Kasumi-1 (cell line): ENCODE measurements at places on chromosomes 3 and 15.

DNA sequence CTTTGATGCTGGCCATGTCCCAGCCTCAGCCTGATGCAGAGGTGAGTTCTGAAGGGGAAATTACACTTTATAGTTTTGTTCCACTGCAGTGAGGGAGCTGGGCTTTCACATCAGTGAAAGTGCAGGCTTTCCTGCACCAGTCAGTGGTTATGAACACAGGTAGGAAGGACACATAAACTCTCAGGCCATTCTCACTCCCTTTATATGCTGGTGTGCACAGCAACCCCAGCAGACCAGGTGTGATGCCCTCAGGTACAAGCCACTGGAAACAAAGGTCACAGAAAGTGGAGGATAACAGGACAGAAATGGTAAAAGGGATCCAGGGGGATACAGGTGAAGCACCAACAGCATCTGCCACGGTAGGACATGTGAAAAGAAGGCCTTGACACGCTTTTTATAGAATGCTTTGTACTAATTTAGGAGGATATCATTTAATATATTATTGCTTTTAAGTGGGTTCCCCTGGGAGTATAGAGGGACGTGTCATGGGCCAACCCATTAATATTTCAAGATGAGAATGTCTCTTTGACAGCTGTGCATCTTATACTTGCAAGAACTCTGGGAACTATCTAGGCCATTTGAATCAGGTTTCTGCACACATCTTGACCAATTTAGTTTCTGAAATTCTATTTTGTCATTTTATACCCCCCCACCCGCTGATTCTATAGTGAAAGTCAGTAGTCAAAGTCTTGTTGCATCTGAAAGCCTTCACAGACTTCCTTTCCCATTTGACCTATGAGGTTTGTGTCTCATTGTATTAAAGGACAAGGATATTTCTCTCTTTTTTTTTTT, 25.0 kb upstream of the BLM start:
- no peak for DNase-seq

DNA sequence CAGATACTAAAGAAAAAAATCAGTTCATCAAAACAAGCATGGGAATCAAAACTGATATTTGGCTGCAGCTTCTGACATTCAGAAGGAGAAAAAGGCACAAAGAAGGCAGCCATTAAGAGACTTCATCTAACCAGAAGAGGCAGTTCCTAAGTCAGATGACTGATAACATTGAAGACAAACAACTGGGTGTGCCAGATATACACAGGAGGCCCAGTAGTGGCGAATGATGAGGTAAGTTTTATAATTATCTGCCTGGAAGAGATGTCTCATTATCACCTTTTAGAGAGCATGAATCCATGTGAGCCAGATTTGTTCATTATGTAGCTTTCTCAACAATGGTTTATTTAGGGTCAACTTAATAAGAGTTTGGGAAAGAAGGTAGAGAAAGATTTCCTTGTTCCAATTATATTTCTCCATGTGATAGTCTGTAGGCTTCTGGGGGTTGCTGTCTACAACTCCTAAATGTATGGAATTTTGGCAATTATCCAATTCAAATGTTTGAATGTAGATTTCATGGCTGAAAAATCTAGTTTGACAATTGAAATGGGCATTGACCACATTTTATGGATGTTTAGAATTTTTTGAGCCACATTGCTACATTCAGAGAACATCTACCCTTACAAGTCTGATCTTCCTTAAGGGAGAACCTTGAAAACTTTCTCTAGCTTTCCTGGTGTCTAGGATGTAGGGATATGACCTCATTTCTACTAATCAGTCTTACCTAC, 50.4 kb upstream of the RASGRF1 start:
- DNase-seq = no peak

DNA sequence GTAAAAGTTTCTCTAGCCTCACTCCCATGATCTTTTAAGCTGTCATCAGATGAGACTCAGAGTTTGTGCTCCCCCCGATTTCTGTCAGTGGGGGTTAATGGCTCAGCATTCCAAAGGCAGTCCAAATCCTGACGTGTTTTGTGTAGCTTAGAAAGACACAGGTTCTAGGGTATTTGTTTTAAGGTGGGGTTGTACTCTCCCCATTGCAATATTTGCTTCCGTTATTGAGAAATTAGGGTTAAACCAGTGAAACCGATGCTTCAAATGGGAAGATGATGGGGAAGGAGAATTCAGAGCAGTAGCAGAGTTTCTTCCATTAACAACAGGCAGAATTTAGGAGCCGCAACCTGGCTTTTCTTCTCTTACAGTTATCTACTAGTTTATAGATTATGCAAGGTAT, 3.4 kb downstream of the PIGB start:
- DNase-seq = no peak

DNA sequence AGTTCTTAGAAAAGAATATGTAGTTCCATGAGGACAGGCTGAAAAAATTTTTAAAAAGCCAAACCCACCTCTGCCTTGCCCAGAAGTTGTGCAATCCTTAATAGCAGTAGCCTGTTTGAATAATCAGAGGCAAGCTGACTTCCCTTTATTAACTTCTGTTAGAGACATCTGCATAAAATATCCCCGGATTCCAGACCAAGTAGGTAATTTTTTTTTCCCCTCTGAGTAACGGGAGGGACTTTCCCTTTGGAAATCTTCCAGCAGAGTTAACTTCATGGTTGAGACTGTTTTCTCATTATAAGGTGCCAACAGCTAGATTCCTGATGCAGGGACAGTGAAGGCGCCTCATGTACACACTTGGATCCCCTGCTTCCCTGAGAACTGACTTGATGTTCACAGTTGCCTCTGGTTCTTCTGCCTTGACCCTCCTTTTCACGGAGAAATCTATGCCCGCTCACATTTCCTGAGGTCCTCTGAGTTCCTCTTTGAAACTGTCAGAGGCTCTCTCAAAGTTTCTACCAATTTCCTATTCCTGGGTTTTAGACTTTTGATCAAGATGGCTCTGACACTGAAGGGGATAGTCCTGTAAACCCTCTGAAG, 227.6 kb upstream of the BHLHE40 start:
- peak; percentile 84 for DNase-seq

DNA sequence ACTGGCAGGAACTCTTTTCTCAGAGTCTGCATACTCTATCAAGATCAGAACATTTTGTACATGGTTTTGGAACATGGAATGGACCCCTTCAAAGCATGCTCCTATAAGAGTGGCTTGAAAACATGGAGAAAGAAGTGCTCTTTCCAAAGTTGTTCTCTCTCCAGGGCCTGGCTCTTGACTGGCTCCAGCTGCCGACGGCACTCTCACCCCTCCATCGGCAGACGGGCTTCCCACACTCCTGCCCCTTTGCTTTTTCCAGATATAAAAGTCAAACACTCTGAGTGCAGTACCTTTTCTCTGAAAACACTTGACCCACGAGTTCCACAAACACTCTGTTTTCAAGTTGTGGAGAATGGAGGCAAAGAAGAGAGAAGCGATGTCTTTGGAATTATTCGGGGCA, 72.5 kb upstream of the ONECUT1 start:
- no peak for DNase-seq

GRCh38 chr3:190862209-190863118, at the start of gene GMNC:
Gene GMNC, minus strand, starts transcription at chr3:190862694. Its CDS starts 79 bp downstream, at chr3:190862615.
- no peak for DNase-seq

- DNase-seq = no peak
Measured at GRCh38 chr3:64885055-64885454, 197.3 kb upstream of the ADAMTS9 start.

DNA sequence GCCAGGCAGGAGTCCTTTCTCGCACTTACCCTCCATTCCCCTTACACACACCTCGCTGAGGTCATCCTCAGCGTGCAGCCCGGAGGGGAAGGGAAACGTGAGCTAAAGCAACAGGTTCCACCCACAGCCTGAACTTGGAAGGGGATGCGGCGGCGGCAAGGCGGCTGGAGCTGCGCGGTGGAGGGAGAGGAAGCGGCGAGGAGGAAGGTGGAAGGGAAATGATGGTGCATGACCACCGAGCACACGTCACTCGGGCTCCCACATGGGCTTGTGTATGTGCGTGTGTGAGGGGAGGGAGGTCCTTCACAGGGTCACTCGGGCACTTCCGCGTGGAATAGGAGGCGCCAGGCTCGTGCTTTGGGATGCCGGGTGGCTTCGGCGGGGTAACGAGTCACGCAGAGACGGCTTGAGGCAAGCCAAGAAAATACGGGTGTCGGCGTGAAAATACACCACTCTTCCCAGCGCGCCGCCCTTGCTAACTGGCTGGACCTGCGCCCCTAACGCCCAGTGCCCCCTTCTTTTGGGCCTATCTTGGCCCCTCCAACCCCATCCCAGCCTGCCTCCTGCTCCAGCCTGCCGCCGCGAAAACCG, 225.5 kb upstream of the IL12A start:
- DNase-seq = no peak

DNA sequence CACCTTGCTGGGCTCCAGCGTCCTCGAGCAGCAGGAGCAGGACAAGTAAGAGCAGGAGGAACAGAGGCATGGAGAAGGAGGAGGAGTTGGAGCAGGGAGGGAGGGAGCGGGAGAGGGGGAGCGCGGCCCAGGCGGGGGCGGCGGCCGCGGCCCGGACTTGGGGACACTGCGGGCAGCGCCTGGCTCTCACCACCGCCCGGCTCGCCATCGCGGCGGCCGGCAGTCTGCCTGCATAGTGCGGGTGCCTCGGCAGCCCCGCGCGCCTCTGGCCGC, 440 bp downstream of the DCBLD2 start:
- DNase-seq = peak; percentile 14

GRCh38 chr15:90300988-90301706, 35.7 kb downstream of the NGRN start:
- DNase-seq = peak; percentile 38

- DNase-seq = no peak
Measured at GRCh38 chr3:64627471-64628321, 60.1 kb downstream of the ADAMTS9 start.

DNA sequence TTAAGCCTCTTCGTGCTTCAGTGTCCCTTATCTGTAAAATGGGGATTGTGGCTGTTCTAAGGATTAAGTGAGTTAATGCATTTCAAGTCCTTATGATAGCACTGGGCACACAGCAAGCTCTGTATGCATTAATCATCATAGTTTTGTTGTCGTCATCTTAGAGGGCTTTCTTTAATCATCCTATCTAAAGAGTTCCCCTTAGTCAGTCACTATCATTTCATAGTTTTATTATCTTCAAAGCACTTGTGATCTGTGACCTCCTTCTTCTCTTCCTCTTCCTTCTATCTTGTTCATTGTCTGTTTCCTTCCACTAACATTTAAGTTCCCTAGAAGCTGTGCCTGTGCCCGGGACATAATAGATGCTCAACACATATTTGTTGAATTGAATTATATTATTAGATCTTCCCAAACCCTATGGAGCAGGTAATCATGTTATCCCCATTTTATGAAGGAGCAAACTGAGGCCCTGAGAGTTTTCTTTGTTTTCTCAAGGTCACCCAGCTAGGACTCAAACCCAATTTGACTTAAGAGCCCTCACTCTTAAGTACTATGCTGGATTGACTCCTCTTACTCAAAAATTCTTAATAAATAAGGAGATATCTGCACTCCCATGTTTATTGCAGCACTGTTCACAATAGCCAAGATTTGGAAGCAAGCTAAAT, 24.1 kb downstream of the DUOX2 start:
- no peak for DNase-seq

DNA sequence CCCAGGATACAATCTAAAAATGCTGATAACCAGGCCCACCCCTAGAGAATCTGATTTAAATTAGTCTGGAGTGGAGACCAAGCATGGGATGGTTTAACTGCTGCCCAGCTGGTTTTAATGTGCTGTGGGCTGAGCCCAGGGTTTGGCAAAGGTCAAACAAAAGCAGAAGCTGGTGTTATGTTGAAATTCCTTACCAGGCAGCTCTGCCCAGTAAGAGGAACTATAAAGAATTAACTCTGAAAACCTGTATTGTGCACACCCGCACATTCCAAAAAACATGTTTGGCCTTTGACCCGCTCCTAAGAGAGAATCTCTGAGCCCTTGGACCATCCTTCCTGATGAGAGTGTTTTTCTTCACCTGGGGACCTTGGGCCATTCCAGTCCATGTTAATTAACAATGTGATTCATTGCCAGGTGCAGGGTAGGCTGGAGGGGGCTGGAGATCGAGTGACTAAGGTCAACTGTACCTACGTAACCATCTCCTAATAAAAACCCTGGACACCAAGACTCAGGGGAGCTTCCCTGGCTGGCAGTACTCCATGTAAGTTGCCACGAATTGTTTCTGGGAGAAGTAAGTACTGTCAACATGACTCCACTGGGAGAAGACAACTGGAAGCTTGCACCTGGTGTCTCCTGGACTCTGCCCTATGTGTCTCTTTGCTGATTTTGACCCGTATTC, 10.9 kb downstream of the CCDC13 start:
- DNase-seq = peak; percentile 69

DNA sequence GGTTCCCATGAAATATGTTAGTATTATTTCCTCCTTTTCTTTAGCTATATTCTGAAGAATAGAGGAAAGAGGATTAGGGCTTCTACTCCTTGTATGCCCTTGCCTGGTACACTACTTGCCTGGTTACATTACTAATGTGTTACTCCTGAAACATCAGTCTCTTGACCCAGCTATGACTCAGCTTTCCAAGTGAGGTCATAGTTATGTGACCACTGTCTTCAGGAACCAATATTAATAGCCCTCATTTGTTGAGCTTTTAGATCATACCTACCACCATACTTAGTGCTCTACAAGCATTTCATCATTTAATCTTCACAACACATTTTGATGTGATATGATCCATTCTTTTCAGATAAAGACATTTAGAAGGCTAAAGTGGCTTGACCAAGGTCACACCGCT, 60.3 kb downstream of the CMSS1 start:
- no peak for DNase-seq

DNA sequence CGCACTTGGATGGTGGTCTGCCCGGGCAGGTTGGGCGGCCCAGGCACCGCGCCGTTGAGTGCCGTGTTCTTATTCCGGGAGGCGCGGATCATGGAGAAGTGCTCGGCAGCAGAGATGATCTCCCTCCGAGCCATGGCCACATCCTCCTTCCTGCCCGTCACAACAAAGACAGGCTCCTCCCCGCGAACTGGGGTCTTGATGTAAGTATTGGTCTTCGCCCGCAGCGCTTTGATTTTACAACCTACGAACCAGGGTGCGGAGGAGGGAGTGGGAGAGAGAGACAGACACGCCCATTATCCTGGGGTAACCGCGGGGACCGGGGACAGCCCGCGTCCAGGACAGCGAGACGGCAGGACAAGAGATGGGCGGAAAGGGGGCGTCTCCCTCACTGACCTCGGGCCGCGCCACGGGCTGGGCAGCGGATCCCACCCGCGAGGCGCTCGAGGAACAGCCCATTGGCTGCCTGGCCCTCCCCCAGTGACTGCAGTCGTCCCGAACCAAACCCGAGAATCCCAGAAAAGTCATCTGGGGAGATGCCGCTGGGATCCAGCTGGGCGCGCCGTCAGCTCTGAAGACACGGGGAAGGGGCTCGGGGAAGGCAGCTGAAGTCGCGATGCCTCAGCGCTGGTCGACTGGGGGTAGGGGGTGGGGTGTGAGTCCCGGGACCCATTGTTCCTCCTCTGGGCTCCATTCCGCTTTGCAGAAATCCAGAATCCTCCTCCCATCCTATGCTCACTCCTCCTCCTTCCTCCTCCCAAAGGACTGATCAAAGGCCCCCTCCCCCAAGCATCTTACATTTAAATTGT, 1.2 kb downstream of the MEX3B start:
- no peak for DNase-seq

DNA sequence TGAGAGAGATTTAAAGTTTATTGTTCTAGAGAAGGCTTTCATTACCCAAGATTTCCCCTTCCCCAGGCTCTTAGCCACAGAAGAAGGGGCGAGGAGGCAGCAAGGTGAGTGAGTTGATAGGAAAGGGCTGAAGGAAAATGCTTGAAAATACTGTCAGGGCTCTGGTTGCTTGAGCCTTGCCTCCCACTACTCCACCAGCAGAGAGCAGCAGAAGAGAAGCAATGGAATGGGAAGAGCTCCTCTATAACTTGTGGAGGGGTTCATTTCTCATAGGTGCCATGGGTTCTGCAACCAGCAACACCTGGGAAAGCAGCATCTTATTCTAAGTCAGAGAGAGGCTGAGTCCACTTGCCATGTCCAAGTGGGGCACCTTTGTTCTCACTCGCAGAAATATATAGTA, 184.0 kb upstream of the CNTN6 start:
- peak; percentile 8 for DNase-seq
